Skin of body (tissue), 3 donors: ENCODE measurements at places on chromosomes 6 and 20. TPM values are rescaled to one million over a fixed set of nuclear protein-coding genes. Genes with fewer than 3 reads are reported as not detected.

Gene PLEKHG1
- total RNA-seq = 49.8 TPM

Gene ABHD16A
- total RNA-seq = 36.0 TPM

Gene TSBP1
- total RNA-seq = not detected

Gene PI16
- 10.1 TPM for total RNA-seq

Gene KIFC1
- total RNA-seq = 9.5 TPM
